Stimulated activated CD8-positive, alpha-beta memory T cell treated with anti-CD3 and anti-CD28 coated beads, Interleukin-15, amount 100 ng/mL, for 24 hours (primary cell): ENCODE measurements at places on chromosomes 6 and 20.

DNA sequence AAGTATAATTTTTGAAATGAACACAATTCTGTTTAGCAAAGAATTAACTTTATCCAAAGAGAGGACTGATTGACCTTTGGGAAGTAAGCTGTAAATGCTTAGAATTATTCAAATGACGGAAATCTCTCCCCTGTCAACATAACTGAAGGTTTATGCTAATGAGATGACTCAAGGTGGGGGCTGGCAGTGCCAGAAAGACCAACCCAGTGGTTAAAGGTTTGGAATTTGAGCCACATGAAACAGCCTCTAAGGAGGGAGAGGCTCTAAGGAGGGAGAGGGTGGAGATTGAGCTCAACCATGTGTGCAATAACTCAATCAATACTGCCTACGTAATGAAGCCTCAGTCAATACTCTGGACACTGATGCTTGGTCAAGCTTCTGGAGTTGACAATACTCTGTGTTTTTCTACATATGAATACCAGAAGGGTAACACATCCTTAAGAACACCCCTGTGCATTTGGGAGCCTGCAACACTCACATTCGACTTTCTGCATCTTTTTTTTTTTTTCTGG, 123.4 kb upstream of the TENT5A start:
- DNase-seq = no peak

DNA sequence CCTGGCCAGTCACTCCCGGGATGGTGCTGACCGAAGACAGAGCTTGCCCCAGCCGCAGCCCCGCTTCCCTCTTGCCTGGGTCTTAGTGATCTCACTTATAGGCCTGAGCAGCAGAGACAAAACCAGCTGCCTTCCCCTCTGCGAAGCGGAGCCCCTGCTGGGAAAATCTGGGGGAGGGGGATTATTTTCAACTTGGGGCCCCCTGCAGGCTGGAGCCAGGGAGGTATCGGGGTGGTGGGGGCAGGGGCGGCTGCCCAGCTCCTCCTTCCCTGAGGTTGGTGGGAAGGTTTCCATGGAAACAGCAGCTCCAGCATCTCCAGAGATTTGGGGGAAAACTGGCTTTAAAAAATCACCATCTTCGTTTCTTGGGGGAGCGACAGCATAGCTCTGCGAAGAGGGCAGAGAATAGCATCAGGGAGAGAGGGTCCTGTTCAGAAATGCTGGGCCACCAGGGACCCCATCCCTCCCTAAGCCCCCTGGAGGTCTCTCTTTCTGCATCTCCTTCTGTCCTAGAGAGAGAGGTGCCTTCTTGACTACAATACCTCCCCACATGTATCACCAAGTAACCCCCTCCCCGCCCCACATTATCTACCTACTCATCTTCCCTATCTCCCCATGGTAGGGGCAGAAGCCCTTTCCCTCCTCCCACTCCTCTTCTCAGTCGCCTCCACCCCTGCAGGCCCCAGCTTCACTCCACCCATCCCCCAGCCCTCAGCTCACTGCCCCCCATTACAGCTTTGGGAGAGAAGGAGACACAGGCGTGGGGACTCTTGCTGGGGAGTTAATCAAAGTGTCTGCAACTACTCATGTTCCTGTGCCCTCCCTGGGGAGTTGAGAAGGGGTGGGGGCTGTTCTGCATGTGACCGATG, 88.4 kb upstream of the CCDC167 start:
- no peak for DNase-seq

- DNase-seq = no peak
Observed at GRCh38 chr6:51842061-51842803, 245.2 kb downstream of the PKHD1 start.

- peak; percentile 53 for DNase-seq
Observed at GRCh38 chr20:32252189-32252588, 25.3 kb upstream of the KIF3B start.

DNA sequence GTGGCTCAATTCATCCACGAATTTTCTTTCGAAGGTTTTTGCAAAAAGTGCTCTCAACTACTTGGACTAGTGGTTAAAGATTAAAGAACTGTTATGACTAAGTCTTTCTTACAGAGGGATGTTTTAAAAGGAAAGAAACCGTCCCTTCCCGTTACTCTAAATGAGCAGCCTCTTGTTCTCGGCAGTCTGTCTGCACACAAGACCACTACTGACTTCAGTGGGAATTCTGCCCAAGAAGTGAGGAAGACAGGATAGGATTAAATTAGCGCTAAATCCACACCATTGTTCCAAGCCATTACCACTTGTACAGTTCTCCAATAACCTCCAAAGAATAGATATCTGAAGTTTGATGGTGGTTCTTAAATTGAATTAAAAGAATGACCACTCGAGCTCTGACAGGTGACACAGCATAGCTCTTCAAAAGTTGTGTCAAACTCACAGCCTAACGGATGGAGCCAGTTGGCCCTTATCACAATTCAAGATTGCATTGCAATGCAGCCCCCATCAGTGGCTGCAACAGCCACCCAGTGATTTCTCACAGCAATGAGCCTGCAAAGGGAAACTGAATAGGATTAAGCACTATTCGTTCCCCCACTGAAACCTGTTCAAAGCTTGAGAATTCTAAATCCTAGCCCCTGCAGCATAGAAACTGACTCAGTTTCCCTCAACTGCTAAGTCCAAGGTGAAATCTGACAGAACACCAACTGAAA, 1.8 kb downstream of the EPB41L2 start:
- no peak for DNase-seq

DNA sequence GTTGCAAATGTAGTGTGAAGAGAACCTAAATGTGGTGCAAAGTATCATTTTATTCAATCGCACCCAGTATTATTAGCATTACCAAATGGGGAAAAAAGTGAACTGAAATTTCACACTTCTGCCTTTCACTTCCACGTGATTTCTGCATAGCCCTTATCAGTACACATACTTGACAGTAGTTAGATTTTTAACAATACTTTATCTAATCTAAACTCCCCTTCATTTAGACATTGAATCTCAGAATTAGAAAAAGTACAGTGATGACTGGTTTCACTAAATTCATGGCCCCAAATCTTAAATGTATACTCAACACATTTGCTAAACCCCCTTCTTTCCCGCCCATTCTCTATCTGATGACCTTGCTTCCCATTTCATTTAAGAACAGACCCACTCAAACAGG, 14.3 kb downstream of the STX7 start:
- no peak for DNase-seq

DNA sequence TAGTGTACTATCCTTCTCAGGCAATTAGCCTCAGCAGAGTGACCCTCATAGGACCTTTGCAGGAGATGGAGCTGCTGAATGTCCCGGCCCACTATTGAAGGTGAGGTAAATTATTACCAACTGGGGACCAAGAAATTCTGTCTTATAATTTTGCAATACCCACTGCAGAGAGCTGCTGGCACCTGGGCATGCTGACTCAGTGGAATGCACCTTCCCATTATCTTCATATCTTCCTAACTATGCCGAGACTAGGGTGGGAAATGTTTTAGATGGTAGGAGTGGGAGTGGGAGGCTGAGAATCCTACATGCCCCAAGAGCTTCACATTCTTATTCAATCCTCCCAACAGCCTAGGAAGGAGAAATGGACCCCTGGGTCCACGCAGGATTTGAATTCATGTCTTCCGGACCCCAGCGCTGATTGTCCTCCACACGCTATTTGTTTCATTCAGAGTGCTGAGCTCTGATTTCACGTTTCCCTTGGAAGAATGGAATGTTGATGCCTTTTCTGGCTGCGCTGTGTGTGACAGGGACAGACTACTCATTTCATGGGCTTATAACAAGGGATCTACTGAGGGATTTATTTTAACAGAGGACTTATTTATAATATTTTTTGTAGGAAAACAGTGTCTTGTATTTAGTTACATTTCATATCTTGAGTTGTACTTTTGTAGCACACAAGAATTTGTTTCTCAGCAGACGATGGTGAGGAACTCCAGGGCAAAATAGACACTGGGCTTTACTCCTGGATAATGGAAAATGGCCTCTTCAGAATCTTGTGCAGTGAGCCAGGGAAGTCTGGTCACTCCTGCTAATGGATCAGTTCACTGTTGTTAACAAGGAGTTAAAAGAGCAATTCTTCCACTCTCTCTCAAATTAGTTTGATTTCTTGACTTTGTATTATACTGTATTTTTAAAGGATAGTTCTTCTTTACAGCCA, 66.4 kb downstream of the FYN start:
- no peak for DNase-seq

DNA sequence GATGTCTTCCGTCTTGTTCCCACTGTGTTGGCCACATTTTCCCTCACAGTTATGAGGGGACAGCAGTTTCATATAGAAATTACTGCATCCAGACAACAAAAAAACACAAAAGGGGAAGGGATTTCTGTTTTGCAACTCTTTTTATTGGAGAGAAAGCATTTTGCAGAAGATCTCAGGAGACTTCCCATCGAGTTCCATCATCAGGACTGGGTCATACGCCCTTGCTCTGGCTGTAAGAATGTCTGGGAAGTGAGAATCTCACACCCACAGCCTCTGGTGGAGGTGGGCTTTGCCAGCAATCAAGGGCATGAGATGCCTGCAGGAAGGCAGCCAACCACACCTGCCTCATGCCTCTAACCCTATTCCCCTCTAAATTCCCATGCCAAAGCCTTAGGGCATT, 5.8 kb upstream of the IGF2R start:
- DNase-seq = no peak

DNA sequence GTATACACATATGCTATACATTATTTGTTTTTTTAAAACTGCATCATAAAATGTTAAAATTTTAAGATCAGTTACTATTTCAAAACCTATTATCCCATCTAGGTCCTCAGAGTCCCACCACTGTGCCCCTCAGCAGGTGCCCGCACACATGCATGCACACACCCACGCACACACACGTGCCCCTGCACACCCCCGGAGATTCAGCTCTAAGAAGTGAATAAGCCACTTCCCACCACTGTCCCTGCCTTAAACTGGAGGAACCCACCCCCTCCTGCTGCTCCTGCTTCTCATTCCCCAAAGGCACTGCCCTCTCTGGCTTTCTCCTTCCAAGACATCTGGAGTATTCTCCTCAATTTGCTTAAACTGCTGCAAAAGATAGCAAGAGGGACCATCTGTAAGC, 5.4 kb upstream of the FAM210B start:
- DNase-seq = no peak

DNA sequence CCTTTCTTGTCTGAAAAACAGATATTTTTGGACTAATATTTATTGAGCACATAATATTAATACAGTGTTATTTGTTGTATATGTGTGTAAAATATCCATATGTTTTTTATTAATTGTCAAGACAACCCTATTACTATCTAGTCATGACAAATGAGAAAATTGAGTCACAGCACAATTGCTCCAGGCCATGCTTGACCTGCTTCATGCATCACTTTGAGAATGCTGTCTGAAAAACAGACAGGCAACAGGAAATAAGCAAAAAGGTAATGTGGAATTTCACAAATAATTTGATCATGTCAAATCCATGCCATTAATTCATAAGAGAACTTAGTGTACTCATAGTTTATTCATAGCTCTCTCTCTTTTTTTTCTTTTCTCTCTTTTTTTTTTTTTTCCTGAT, 246.5 kb downstream of the RIMS1 start:
- no peak for DNase-seq

DNA sequence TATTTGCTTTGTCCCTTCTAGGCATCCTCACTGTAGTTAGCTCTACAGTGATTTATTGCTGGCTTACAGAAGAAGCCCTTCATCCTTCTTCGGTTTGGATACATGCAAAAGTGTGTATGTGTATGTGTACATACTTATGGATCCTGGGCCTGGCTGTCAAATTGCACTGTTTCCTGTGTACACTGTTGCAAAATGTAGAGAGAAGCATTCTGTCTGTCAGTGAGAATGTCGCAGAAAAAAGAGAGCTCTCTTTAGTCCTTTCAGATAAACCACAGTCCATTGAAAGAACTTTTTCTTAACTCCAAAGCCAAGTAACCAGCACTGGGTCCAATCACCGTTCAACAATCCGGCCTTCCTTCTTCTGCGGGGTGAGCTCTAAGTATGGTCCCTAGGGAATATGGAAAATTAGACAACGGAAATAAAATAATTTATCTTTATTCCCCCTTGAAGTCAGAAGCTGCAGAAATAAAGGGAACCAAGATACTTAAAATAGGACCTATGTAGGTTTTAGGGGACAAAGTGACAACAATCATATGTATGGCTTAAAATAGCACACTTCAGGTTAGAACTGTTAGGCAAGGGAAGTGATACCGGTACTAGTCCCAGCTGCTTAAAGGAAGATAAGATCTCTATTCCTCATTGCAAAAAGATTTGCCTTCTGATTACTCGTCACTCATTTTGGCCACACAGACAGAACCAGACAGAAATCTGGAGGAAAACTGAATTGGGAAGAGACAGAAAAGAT, 107.0 kb downstream of the CD83 start:
- no peak for DNase-seq

GRCh38 chr6:150403458-150404246, 34.8 kb downstream of the IYD start:
- no peak for DNase-seq

- no peak for DNase-seq
Observed at GRCh38 chr6:3175715-3176402, 18.5 kb upstream of the TUBB2A start.

GRCh38 chr20:62707276-62707920, 1.2 kb upstream of the NTSR1 start:
- DNase-seq = no peak

DNA sequence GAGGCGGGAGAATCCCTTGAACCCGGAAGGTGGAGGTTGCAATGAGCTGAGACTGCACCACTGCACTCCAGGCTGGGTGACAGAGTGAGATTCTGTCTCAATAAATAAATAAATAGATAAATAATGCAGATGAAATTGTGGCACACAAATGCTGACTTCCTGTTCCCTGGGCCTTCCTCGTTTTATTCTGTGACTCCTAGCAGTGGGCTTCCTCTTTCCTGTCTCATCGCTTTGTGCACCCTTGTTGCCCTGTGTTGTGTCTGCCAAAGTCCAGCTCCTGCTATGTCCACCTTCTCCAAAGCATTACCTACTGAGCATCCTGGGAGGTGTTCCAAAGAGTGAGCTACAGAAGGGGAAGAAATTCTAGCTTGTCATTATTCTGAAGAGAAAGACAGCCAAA, 100.2 kb upstream of the TIAM2 start:
- DNase-seq = no peak

- DNase-seq = no peak
Observed at GRCh38 chr6:3403238-3404173, 53.3 kb downstream of the SLC22A23 start.

DNA sequence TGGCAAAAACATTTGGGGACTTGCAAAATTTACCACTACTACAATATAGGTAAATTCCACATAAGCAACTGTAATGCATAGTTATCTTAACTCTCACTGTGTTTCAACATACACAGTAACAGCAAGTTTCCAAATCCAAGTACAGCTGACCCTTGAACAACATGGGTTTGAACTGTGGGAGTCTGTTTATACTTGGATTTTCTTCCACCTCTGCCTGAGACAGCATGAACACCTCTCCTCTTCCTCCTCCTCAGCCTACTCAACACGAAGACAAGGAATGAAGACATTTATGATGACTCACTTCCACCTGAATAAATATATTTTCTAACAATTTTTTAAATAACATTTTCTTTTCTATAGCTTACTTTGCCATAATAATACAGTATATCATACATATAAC, 25.6 kb downstream of the MAN1A1 start:
- no peak for DNase-seq
